ENCODE measurements at places on chromosomes 5 and 9.

- no peak overlapping the region for H3K4me3 ChIP-seq
- peaks cover 6% of the 10 kb centered on the region for H3K4me1 ChIP-seq
- no peak overlapping the region for H3K27ac ChIP-seq
- H3K36me3 ChIP-seq = no peaks in the 10 kb centered on the region
- no peak for DNase-seq
Measured at GRCh38 chr9:19188771-19189170, 41.7 kb upstream of the DENND4C start.

DNA sequence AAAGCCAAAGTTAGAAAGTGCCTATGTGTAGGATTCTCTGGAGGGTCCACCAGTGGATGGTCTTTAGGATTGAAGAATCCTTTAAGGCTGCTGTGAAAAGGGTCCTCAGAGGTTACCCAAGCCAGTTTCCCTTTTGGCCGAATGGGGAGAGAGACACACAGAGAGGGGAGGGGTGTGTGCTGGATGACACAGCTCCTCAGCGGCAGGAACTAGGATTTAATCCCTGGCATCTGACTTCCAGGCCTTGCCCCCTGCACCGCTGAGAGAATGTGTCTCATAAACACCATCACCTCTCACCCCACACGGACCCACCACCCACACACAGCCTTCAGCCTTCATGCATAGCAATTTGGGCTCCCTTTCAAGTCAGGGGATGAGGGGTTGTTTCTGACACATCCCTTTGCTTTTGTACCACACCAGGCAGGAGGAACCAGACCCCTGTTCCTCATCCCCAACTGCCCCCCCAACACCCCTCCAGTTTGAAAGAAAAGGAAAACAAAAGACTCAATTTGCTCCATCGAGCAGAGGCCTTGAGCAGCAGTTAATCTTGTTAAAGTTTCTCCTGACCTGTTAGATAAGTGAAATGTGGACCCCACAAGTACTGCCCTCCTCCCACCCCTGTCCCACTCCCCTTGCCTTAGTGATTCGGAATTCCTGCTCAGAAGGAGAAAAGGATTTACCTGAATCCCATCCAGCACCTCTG is 4.0 kb downstream of the PAPPA start:
- H3K27me3 ChIP-seq = no peaks in the 10 kb centered on the region
- no peaks in the 10 kb centered on the region for H3K36me3 ChIP-seq
- no peak for DNase-seq
- H3K4me1 ChIP-seq = no peaks in the 10 kb centered on the region
- H3K27ac ChIP-seq = peak overlapping the region; percentile 43
- H3K4me3 ChIP-seq = no peak overlapping the region

DNA sequence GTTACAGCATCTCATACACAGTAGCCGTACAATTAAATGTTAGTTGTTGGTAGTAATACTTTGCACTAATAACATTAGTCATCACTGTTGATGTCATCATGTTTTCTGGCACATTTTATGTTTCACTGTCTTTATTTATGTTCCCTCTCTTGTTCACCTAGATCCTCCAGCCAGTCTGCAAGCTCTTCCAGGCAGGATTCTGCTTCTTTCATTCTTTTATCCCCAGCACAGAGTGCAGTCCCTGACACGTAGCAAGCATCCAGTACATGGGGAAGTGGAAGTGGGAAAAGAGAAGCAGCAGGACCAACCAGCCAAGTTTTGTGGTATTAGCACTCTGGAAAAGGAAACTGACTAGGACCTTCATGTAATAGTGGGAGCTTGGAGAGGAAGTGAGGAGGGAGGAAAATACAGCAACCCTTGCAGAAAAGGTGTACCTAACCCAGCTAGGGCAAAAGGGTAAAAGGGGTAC is 89.7 kb upstream of the SLC44A1 start:
- H3K27me3 ChIP-seq = no peaks in the 10 kb centered on the region
- no peaks in the 10 kb centered on the region for H3K36me3 ChIP-seq
- no peak overlapping the region for H3K4me3 ChIP-seq
- no peak overlapping the region for H3K27ac ChIP-seq

DNA sequence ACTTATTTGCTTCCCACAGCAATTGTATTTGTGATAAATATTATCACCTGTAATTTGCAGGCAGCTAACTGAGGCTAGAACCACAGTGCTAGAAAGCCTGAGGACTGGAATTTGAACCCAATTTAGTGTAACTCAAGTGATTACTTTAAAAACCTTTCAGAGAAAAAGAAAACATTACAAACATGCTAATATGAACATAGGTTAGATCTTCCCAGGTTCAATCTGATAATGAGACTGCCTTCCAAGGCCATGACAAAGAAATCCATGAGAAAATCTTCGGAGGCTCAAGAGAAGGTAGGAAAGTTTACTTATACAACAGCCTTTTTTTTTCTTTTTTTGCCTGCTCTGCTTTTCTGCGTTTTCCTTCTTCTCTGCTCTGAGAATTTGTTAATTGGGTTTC is 620.6 kb upstream of the CCNG1 start:
- H3K36me3 ChIP-seq = no peaks in the 10 kb centered on the region
- H3K4me3 ChIP-seq = no peak overlapping the region
- DNase-seq = no peak
- no peaks in the 10 kb centered on the region for H3K4me1 ChIP-seq

GRCh38 chr9:124260769-124261603 is 3.2 kb downstream of the NEK6 start:
- H3K4me1 ChIP-seq = peaks cover 10% of the 10 kb centered on the region
- H3K36me3 ChIP-seq = no peaks in the 10 kb centered on the region
- H3K27ac ChIP-seq = peak overlapping the region; percentile 96
- H3K4me3 ChIP-seq = peak overlapping the region; percentile 84
- no peak for DNase-seq

GRCh38 chr9:81874931-81875330 is 53.3 kb upstream of the SPATA31D4 start:
- no peak overlapping the region for H3K4me3 ChIP-seq
- no peaks in the 10 kb centered on the region for H3K36me3 ChIP-seq
- no peak overlapping the region for H3K27ac ChIP-seq
- no peaks in the 10 kb centered on the region for H3K4me1 ChIP-seq
- H3K27me3 ChIP-seq = no peaks in the 10 kb centered on the region

- peaks cover 4% of the 10 kb centered on the region for H3K27me3 ChIP-seq
- H3K4me1 ChIP-seq = no peaks in the 10 kb centered on the region
- H3K4me3 ChIP-seq = no peak overlapping the region
- no peak for DNase-seq
Measured at GRCh38 chr5:7392693-7393024, 3.3 kb upstream of the ADCY2 start.

- H3K27me3 ChIP-seq = no peaks in the 10 kb centered on the region
- no peak for DNase-seq
- no peaks in the 10 kb centered on the region for H3K4me1 ChIP-seq
- peak overlapping the region; percentile 71 for H3K27ac ChIP-seq
- H3K36me3 ChIP-seq = no peaks in the 10 kb centered on the region
Measured at GRCh38 chr9:27280860-27281259, 16.1 kb downstream of the EQTN start.

- no peaks in the 10 kb centered on the region for H3K27me3 ChIP-seq
- H3K4me1 ChIP-seq = no peaks in the 10 kb centered on the region
- no peak overlapping the region for H3K4me3 ChIP-seq
- DNase-seq = no peak
- H3K36me3 ChIP-seq = no peaks in the 10 kb centered on the region
Measured at GRCh38 chr9:5492965-5493678, 17.2 kb upstream of the PDCD1LG2 start.

- no peaks in the 10 kb centered on the region for H3K27me3 ChIP-seq
- H3K27ac ChIP-seq = no peak overlapping the region
- no peak for DNase-seq
- H3K36me3 ChIP-seq = peaks cover 8% of the 10 kb centered on the region
Measured at GRCh38 chr5:1089146-1089545, 22.7 kb downstream of the SLC12A7 start.

DNA sequence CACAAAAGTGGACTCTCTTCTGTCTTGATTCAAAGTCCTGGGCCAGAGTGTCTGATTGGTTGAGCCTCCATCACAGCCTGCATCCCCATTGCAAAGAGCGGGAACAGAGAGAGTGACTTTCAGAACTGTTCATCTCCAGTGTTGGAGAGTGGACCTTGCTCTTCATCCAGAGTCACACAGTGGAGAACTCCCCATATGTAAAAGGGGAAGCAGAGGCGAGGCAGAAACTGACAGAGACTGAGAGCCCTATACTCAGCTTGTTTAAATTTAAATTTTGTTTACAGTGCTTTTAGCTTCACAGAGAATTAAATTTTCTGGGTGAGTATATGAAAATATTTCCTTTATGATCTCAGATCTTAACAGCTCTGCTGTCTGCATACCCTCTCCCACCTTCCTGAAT is 70.0 kb upstream of the SSBP2 start:
- no peak overlapping the region for H3K27ac ChIP-seq
- H3K36me3 ChIP-seq = no peaks in the 10 kb centered on the region
- H3K4me1 ChIP-seq = no peaks in the 10 kb centered on the region
- no peaks in the 10 kb centered on the region for H3K27me3 ChIP-seq
- no peak overlapping the region for H3K4me3 ChIP-seq
- no peak for DNase-seq

DNA sequence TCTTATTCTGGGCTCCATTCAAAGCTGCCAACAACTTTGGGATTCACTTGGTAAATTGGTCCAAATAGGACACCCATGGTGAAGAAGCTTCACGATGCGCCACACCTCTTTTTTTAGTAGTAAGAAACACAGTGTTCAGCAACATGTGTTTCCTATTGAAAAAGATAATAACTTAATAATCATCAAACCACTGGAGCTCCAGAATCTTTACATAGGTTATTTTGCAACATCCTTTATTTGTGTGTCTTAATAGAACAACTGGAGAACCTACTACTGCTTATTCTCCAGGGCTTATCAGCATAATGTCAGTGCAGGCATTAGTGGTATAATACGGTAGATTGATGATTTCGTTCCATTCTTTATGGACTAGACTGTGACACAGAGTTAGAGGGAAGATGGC is 63.3 kb upstream of the DAPK1 start:
- DNase-seq = no peak
- no peaks in the 10 kb centered on the region for H3K36me3 ChIP-seq
- H3K4me1 ChIP-seq = no peaks in the 10 kb centered on the region
- H3K27me3 ChIP-seq = no peaks in the 10 kb centered on the region
- no peak overlapping the region for H3K27ac ChIP-seq

DNA sequence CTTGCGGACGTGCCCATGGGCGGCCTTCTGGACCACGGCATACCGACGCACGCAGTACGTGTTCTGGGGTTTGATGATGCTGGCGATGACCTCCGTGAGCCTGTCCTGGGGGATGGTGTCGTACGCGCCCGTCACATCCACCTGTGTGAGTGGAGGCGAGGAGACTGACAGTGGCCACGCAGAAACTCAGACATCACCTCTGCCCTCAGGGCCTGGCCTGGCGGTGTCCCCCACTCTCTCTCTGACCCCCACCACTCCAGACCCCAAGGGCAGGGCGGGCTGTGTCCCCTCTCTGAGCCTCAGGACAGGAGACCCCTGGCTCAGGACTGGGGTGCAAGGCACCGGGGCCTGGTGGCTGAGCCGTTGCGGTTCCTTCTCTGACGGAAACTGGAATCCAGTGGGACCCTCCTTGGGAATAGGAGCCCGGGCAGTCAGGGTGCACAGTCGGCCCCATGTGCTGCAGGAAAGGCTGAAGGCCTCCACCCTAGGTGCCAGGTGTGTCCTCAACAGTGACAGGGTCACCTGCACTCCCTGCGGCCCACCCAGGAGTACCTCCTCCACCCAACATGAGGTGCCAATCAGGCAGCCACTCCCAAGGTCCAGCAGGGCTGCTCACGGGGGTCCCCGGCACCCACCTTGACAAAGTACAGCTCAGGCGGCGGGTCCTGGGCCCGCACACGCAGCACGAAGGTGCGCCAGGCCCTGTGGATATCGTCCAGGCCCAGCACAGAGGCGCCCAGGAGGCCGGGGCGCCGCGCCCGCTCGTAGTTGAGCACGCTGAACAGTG is 16.0 kb downstream of the TERT start:
- no peaks in the 10 kb centered on the region for H3K27me3 ChIP-seq
- no peaks in the 10 kb centered on the region for H3K4me1 ChIP-seq
- no peak for DNase-seq
- H3K36me3 ChIP-seq = no peaks in the 10 kb centered on the region

GRCh38 chr5:66164044-66164790 is 20.1 kb downstream of the SREK1 start:
- DNase-seq = no peak
- H3K36me3 ChIP-seq = peaks cover 9% of the 10 kb centered on the region
- H3K27me3 ChIP-seq = no peaks in the 10 kb centered on the region
- no peak overlapping the region for H3K27ac ChIP-seq
- H3K4me1 ChIP-seq = no peaks in the 10 kb centered on the region
- H3K4me3 ChIP-seq = no peak overlapping the region

DNA sequence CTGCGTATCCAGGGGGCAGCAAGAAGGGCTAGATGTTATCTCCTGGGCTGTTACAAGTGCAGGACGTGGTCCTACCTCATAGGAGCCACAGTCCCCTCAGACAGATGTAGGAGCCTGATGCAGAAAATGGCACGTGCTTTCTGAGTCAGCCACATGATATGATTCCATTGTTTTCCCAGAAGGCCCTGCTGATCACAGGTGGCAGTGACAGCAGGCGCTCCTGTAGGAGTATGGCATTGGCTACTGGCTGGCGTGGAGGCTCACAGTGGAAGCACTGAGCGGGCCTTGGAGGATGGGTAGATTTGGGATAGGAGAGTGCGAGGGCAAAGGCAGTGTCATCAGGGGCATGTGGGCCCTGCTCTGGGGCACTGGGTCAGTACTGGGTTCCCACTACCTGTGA is 21.9 kb downstream of the USP20 start:
- no peaks in the 10 kb centered on the region for H3K27me3 ChIP-seq
- H3K4me1 ChIP-seq = no peaks in the 10 kb centered on the region
- H3K4me3 ChIP-seq = no peak overlapping the region
- DNase-seq = no peak
- no peak overlapping the region for H3K27ac ChIP-seq
- no peaks in the 10 kb centered on the region for H3K36me3 ChIP-seq

GRCh38 chr5:135319928-135320606 is 79.0 kb downstream of the MACROH2A1 start:
- DNase-seq = no peak
- no peak overlapping the region for H3K27ac ChIP-seq
- H3K36me3 ChIP-seq = no peaks in the 10 kb centered on the region
- H3K4me3 ChIP-seq = no peak overlapping the region
- H3K27me3 ChIP-seq = no peaks in the 10 kb centered on the region
- no peaks in the 10 kb centered on the region for H3K4me1 ChIP-seq

GRCh38 chr5:109656829-109657228 is 32.9 kb upstream of the MAN2A1 start:
- no peak overlapping the region for H3K4me3 ChIP-seq
- H3K36me3 ChIP-seq = no peaks in the 10 kb centered on the region
- H3K4me1 ChIP-seq = no peaks in the 10 kb centered on the region
- DNase-seq = peak; percentile 50
